CD4-positive, alpha-beta T cell treated with Interleukin-6 for 4 hours (primary cell): ENCODE measurements at places on chromosomes 2 and 18.
A peak's percentile ranks its signal among the peaks of the same experiment; 100 is the strongest.

- no peak for DNase-seq
Observed at GRCh38 chr18:32920796-32921787, 148.3 kb upstream of the KLHL14 start.

DNA sequence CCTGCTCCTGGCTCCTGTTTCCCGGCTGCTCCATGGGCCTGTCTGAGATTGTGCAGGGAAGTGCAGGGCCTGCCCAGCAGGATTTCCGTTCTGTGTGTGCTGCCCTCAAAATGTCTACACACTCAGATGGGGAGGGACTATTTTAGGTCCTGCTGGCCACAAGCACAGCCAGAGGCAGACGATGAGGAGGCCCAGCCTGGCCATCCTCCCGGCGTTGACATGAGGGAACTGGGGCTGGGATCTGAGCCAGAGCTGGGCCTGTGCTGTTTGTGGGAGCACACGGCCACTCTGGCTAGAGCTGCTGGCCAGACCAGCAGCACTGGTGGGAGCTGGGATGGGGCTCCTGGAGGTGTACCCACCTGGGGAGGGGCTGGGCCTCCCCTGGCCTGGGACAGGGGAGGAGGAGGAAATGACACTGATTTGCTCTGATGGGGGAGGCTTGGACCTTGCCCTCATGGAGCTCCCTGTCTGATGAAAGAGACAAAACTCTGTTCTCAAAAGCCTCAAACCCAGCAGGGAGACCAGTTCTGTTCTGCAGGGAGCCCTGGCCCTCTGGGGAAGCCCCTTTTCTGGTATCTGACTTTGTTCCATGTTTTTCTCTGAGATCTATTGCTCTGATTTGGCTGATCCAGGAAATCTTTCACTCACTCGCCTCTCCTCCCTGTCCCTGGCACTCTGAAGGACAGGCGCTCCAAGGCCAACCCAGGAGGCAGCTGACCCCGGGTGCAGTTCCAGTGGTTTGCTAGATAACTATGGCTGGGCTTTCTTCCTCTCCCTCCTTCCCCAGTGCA is 161.8 kb downstream of the DYSF start:
- DNase-seq: no peak

DNA sequence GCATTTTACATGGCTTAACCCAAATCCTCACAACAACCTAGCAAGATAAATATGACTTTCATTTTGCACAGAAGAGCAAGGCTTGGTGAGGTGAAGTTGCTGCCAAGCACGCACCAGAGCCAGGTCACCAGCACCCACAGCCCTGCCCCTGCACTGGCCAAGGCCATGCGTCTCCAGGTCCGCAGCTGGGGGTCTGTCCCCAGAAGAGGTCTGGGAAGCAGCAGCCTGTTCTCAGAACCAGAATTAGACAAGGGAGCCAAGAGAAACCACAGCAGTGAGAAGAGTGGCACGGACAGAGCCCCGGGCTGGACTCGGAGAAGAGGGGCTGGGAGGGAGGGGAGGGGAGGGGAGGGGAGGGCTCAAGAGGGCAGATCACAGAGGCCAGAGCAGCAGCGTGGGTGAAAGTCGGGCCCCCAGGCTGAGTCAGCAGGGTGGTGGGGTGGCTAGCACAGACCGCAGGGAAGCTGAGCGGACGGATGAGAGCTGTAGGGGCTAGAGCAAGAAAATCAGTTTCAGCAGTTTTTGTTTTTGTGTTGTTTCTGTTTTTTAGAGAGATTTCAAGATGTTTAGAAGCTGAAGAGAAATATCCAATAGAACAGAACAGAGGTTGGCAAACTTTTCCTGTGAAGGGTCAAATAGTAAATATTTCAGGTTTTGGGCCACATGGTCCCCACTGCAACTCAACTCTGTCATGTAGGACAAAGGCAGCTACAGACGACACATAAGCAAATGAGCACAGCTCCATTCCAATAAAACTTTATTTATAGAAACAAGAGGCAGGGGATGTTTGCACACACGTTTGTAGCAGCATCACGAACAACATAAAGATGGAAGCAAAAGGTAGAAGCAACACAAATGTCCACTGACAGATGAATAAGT is 7.4 kb upstream of the MTERF4 start:
- peak; percentile 61 for DNase-seq

- no peak for DNase-seq
Observed at GRCh38 chr2:6986912-6987361, 69.7 kb downstream of the RNF144A start.

GRCh38 chr2:17600556-17601204 is 60.2 kb downstream of the VSNL1 start:
- DNase-seq: no peak

GRCh38 chr2:113760400-113760799 is 4.0 kb upstream of the SLC35F5 start:
- no peak for DNase-seq

DNA sequence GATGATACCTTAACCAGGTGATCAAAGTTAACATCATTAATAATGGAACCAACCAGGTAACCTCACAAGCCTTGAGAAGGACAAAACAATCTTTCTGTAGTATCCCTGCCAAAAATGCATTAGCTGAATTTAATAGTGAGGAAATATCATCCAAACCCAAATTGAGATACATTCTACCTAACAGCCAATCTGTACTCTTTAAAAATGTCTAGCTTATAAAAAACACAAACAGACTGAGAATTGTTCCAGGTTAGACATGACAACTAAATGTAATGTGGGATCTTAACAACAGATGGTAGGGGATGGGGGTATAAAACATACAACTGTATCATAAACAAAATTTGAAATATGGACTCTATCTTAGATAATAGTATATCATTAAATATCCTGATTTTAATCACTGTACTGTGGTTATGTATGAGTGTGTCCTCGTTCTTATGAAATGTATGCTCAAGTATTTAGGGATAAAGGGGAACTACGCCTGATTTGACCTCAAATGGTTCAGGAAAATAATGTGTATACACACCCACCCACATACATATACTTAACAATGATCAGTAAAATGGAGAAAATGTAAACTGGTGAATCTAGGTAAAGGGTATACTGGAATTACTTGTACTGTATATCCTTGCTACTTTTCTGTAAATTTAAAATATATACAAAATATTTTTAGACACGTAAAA is 1.7 kb downstream of the FANCL start:
- no peak for DNase-seq

DNA sequence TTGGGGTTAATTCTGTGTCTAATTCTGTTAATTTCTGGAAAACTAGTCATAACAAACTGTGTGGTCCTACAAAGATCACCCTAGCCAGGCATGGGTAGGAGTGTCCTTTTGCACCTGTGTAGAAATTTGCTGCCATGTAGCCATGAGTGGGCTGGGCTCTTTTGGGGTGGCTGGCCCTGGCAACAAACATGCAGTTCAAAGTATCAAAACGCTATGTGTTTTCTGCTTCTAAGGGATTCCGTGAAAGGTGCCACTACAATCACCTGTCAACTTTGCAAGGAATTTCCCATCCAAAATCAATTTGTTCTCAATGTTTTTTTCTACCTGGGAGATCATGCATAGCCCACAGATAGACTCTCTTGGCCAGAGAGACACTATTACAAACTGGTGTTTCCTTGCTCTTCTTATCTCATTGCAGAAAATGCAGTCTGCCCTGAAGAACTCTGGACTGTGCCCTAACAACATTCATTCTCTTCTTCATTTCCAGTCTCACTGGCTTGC is 537.7 kb upstream of the ID2 start:
- no peak for DNase-seq

- DNase-seq: no peak
Observed at GRCh38 chr18:2002604-2003003, 568.7 kb downstream of the METTL4 start.
